Uterus (tissue), 4 donors: ENCODE measurements at places on chromosomes 2 and 18.

DNA sequence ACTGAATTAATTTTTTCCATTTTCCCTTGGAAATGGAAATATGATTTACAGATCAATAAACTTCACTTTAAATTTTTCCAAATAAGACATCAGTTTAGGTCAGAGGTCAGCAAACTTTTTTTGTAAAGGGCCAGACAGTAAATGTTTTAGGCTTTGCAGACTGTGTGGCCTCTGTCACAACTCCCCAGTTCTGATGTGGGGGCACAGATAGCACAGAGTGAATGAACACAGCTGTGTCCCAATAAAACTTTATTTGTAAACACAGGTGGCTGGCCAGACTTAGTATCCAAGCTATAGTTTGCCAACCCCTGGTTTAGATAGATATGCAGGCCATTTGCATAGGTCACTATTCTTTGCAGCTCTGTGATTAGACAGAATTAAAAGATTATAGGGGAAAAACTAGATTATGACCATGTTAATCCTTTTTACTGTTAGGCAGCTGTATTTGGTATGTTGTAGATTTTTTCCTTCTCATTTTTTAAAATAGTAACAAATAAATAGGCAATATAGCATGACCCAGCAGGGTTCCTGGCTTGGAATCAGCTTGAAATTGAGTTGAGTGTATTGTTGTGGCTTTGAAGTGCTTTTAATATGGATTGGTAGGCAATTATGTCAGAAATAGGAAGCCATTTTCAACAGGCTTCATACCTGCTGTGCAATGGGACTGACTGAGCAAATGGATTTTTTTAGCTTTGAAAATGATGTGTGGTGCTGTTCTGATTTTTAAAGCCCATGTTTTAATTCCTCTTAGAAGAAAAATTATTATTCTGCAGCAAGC, 59.7 kb downstream of the WDSUB1 start:
- no peak for DNase-seq

GRCh38 chr2:96325884-96326255, 753 bp downstream of the ITPRIPL1 start:
- DNase-seq, result no peak

- no peak for DNase-seq
Measured at GRCh38 chr2:71671895-71672825, 218.8 kb downstream of the DYSF start.

- DNase-seq, result no peak
Measured at GRCh38 chr2:44296653-44297052, 21.4 kb downstream of the SLC3A1 start.

DNA sequence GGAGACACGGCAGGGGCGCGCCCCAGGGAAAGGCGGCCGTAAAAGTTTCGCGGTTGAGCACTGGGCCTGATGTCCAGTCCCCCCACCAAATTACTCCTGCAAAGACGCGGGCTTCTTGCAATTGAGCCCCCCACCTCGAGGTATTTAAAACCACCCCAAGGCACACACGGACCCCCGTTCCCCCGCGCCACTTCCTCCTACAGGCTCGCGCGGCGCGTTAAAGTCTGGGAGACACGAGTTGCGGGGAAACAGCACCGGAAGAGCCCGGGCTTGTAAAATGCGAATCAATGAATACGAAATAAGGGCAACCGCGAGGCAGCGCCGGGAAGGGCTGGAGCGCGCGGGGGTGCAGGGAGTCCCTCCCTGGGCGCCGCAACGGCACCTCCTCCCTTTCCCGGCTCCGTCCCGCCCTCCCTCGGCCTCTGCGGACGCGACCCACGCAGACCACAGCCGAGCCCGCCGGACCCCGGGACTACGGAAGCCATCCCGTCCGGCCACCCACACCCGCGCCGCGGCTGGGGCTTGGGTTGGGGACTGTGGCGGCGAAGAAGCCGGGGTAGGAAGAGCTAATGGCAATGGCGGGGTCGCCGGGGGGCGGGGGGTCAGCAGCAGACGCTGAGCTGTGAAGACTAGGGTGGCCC, 918 bp upstream of the NETO1 start:
- DNase-seq, result no peak

GRCh38 chr2:70103531-70104061, 16.3 kb downstream of the PCBP1 start:
- DNase-seq, result no peak

GRCh38 chr2:242020196-242021004, 150.9 kb downstream of the RTP5 start:
- DNase-seq, result peak; percentile 62

DNA sequence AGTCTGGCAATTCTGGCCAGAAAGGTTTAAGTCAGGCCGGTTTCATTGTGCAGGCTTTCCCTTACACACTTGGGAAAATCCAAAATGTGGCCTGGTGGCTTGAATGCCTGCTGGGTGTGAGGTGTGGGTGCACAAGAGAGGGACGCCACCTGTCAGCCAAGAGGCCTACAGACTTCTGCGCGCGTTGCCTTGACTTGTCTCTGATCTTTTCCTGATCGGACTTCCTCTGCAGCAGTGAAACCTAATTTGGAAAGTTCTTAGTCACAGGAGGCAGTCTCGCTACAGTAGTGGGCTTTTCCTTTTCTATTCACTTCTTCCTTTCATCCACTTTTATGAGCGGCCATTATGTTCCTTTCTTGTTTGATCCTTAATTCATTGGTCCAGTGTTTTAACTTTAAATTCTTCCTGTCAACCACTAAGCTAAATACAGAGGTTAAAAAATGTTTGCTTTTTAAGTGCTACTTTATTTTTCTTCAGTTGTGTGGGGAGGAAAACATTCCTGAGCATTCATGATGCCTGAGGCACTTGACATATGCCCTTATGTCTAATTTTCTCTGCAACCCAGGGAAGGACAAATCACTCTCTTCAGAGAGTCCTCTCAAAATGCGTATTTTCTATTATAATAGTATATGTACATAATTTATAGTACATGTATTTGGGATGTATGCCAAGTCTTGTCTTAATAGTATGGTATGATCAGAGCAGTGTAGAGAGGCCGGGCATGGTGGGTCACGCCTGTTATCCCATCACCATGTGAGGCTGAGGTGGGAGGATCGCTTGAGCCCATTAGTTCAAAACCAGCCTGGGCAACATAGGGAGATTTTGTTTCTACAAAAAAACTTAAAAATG, 128.9 kb downstream of the WDSUB1 start:
- DNase-seq, result no peak

- no peak for DNase-seq
Measured at GRCh38 chr2:10426726-10427617, 21.2 kb downstream of the ODC1 start.

DNA sequence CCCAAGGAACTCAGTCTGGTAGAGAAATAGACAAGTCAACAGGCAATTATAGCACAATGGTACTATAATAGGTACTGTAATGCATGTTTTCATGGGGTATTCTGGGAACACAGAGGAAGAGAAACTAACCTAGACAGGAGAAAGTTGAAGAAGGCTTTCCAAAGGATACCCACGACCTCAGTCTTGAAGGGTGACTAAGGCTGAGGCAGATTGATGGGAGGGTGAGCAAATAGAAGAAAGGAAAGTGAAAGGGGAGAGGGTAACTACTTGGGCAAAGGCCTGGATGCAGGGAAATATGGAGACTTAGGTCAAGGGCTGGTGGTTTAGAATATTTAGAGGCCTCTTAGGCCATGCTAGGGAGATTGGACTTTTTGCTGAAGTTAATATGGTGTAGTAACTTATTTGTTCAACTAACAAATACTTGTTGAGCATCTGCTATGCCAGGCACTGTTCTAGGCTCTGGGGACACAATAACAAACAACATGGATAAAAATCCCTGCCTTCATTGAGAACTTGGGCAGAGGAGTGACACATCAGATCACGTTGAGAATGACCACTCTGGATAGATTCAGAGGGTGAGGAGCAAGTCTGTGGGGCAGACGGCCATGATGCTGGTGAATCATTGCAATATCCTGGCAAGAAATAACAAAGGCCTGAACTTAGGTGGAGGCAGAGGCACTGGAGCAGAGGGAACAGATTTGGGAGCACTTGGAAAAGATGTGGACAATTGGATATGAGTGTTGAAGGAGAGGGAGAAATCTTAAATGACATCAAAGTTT, 56.4 kb downstream of the PLB1 start:
- DNase-seq, result no peak

- no peak for DNase-seq
Measured at GRCh38 chr18:42883169-42883568, 232.3 kb downstream of the RIT2 start.

DNA sequence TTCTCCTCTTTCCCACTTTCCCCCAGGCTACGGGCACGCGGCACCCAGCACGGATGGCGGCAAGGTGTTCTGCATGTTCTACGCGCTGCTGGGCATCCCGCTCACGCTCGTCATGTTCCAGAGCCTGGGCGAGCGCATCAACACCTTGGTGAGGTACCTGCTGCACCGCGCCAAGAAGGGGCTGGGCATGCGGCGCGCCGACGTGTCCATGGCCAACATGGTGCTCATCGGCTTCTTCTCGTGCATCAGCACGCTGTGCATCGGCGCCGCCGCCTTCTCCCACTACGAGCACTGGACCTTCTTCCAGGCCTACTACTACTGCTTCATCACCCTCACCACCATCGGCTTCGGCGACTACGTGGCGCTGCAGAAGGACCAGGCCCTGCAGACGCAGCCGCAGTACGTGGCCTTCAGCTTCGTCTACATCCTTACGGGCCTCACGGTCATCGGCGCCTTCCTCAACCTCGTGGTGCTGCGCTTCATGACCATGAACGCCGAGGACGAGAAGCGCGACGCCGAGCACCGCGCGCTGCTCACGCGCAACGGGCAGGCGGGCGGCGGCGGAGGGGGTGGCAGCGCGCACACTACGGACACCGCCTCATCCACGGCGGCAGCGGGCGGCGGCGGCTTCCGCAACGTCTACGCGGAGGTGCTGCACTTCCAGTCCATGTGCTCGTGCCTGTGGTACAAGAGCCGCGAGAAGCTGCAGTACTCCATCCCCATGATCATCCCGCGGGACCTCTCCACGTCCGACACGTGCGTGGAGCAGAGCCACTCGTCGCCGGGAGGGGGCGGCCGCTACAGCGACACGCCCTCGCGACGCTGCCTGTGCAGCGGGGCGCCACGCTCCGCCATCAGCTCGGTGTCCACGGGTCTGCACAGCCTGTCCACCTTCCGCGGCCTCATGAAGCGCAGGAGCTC, 35.4 kb downstream of the KCNK3 start:
- no peak for DNase-seq

GRCh38 chr2:71843391-71843850, 304.2 kb downstream of the CYP26B1 start:
- DNase-seq, result no peak

- DNase-seq, result no peak
Measured at GRCh38 chr2:168184681-168185513, 62.5 kb downstream of the STK39 start.

GRCh38 chr2:180705551-180705950, 274.9 kb upstream of the UBE2E3 start:
- no peak for DNase-seq

DNA sequence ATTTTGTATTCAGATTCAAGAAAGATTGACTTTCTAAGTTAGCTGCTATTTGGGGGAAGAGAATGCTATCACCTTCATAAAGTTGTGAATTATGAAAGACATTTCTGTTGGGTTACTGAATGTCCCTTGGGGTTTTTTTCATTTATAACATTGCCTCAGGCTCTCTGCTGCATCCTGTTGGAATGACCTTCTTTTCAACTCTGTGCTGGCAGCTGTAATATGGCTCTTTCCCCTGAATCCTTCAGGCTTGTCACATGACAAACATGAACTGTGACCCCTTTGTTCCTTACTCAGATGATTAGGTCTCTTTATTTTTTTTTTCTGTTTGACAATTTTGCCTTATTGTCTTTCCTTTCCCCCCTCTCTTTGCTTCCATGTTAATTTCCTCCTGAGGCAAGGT, 159.8 kb downstream of the TAF4B start:
- no peak for DNase-seq

GRCh38 chr18:74731097-74731496, 133.4 kb downstream of the ZNF407 start:
- DNase-seq, result no peak

DNA sequence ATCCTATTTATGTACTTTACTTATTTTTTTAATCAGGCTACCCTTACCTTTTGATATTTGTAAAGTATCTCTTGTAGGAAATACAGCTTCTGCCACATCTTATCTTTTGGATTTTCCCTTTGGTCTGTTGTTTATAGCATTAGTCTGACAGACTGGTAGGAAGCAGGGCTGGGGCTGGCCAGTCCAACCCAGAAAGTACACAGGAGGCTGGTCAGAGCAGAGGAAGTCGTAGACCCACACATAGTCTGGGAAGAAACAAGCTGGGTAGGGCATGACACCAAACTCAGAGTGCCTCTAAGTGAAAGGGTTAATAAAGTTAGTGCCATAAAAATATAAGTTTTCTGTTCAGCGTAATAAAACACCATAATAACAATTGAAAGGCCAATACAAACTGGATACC, 51.7 kb downstream of the BOLA3 start:
- no peak for DNase-seq

- DNase-seq, result no peak
Measured at GRCh38 chr2:158729873-158730620, 65.1 kb upstream of the DAPL1 start.

- DNase-seq, result peak; percentile 54
Measured at GRCh38 chr2:66573821-66574233, 138.9 kb downstream of the MEIS1 start.

- DNase-seq, result no peak
Measured at GRCh38 chr2:205909184-205909572, 176.8 kb downstream of the INO80D start.

- DNase-seq, result no peak
Measured at GRCh38 chr2:64111426-64111825, 32.8 kb downstream of the PELI1 start.

DNA sequence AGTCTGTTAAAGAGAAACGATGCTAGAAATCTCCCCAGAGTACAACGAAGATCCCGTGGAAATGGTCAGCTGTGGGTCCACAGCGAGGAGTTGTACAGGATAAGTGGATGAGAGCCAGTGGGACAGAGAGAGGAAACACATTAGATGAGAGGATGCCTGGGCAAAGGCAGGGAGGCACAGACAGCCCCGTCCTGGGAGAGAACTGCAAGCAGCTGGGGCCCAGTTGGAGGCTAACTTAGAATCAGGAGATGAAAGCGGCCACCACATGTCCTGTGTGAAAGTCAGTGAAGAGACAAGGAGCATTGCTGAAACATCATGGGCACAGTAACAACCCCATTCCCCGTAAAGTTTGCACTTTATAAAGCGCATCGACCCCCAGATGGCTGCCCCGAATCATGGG, 157.5 kb downstream of the RAPGEF4 start:
- DNase-seq, result no peak

- DNase-seq, result no peak
Measured at GRCh38 chr2:103875131-103875530, 978.8 kb upstream of the POU3F3 start.

DNA sequence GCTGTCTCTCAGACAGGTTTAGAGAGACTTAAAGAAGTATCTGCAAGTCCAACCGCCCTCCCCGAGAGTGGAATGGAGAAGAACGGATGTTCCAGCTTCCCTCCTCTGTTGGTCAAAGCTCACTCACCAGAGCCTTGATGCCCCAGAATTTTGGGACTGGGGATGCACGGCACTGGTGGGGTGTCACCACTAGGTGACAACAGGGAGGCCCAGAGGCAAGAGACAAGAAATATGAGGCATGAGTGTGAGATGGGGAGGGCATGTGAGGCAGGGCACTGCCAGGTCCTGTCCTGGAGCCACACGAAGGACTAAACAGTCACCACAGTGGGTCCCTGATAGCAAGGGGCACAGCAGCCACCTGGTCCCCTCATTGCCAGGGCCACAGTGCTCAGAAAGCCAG, 35.1 kb upstream of the SH3BP4 start:
- DNase-seq, result no peak
